Purkinje cell (primary cell): ENCODE measurements at places on chromosomes 16 and 17. TPM values are rescaled to one million over a fixed set of nuclear protein-coding genes. Genes with fewer than 3 reads are reported as not detected.

The SALL1 gene
- not detected in 2 replicates for polyA plus RNA-seq

The DPEP2 gene
- not detected in 2 replicates for polyA plus RNA-seq

The RMI2 gene
- polyA plus RNA-seq: 1.5 and 1.8 TPM in 2 replicates

The USP31 gene
- 1.9 and 3.2 TPM in 2 replicates for polyA plus RNA-seq

The CDRT15 gene
- polyA plus RNA-seq: not detected in 2 replicates

The CA5A gene
- not detected in 2 replicates for polyA plus RNA-seq

The HIGD1B gene
- 6.8 and 14.2 TPM in 2 replicates for polyA plus RNA-seq

The ASGR2 gene
- polyA plus RNA-seq: 0.57 and 4.5 TPM in 2 replicates

The GRB7 gene
- polyA plus RNA-seq: not detected in 2 replicates

The CCL16 gene
- polyA plus RNA-seq: not detected in 2 replicates
